Hematopoietic multipotent progenitor cell treated with erythropoietin and hydrocortisone succinate and interleukin-3 and kit ligand, for 8 days (in vitro differentiated cells): ENCODE measurements at places on chromosomes 5 and 9.

DNA sequence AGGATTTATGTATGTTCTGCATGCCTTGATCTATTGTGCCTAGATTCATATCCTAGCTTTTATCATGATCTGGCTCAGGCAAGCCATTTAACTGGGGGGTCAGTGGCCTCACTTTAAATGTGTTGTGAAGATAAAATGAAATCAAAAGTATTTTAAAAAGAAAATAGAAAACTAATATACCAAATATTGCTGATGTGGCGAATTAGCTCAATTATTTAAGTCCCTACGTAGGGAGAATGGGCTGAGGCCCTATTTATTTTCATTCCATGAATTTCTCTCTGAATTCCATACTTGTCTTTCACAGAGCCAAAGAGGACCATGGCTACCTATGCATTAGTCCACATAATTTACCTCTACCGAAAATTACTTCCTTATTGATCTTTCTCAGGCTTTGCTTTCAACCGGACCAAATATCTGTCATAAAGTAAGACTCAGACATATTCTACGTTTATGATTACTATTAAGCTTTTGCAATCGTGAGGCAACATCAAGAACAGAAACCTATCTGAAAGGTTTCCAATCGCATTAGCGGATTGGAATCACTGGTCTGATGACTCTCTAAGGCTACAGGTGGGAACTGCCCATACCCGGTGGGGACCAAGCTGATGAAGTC is 1.7 kb downstream of the MBLAC2 start:
- no peak for DNase-seq

- no peak for DNase-seq
These were observed 19.2 kb downstream of the BHMT start for GRCh38 chr5:79130781-79131180.

DNA sequence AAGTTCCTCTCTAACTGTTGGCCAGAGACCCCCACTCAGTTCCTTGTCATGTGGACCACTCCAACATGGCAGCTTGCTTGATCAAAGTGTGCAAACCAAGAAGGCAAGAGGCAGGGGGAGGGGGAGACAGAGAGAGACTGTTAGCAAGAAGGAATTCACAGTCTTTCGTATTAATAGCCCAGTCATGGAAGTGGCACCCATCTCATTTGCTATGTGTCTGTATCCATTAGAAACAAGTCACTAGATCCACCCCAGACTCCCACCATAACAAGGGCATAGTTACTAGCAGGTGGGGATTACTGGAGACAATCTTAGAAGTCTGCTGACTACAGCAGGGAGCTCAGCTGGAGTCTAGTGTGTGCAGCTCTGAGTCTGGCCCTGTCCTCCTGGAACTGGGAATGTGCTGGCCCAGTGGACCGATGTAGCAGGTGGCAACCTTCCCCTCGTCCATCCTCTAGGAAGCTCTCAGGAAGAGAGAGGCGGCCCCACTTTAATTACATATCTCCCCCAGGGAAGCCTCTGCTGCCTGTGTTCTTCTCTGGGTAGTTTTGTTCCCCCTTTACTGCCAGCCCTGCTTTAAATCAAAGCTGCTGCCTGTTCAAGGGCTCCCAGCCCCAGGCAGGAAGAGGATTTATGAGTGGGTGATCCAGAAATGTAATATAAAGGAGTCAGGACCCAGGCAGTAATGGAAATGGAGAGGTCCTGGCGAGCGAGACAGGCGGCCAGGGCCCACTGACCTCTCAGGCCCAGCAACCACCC is 47.8 kb upstream of the ALDH1B1 start:
- DNase-seq: no peak

DNA sequence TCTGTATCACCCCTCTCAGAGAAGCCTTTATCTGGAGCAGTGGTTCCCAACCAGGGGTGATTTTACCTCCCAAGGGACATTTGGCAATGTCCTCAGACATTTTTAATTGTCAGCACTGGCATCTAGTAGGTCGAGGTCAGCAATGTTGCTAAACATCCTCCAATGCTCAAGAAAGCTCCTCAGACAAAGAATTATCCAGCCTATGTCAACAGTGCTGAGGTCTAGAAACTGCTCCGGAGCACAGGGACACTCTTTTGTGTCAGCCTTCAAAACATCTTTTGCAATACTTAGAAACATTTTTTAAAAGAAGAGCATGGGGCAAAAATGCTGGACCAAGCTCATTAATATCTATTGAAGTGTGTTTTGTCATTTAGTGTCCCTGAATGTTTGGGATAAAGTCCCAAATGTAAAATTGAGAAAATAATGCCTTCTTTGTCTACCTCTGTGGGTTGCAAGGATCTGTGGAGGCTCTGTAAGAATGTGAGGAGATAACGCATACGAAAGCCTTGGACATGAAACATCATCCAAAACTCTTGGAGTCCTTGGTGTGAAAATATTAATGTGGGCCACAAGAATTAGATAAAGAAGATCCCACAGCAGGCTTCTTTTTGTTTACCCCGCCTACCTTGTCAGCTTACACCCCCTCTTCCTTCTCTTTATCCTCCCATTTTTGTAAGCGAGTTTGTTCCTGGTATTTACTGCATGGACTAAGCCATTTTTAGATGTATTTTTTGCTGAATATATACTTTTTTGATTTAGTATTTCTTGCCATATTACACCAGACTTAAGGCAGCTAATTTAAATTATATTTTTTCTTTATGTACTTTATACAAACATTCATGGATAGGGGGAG is 193.5 kb downstream of the CD180 start:
- DNase-seq: peak; percentile 66

GRCh38 chr9:93081081-93081529 is 14.9 kb upstream of the CARD19 start:
- no peak for DNase-seq

GRCh38 chr5:72518001-72518683 is 10.9 kb upstream of the ZNF366 start:
- DNase-seq: peak; percentile 1

- DNase-seq: no peak
These were observed 112.6 kb upstream of the NFIL3 start for GRCh38 chr9:91536211-91536691.

GRCh38 chr5:146151970-146152369 is 30.5 kb downstream of the LARS1 start:
- no peak for DNase-seq

DNA sequence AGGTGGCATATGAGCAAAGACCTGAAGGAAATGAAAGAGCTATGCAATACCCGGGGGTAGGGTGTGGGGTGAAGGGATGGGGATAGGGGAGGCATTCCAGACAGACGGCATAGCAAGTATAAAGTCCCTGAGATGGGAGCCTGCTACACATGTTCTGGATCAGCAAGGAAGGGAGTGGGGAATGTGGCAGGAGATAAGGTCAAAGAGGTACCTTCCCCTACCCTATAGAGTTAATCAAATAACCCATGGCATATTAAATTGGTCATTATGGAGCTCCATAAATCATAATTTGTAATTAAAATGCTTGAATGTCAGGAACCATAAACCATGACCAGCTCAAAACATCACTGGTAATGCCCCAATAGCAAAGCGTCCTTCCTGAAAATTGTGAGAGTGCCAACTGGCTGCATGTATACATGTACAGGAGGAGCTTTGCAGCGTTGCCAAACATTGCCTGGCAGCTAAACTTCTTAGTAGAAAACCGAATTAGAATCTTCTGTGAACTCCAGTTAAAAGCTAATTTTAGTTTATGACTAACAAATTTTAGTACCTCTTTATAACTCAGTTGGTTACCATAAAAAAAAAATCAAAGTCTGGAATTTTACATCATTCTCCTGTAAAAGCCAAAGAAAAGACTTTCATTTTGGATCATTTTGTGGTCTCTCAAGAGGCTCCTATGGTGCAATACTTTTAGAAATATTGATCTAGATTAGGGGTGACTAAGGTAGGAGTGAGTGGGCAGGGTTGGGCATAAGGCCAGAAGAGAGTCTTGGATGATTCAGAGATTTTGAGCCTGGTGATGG is 4.7 kb downstream of the DNAI1 start:
- DNase-seq: peak; percentile 30

- DNase-seq: no peak
These were observed 353.2 kb downstream of the CWC27 start for GRCh38 chr5:65121880-65122436.

DNA sequence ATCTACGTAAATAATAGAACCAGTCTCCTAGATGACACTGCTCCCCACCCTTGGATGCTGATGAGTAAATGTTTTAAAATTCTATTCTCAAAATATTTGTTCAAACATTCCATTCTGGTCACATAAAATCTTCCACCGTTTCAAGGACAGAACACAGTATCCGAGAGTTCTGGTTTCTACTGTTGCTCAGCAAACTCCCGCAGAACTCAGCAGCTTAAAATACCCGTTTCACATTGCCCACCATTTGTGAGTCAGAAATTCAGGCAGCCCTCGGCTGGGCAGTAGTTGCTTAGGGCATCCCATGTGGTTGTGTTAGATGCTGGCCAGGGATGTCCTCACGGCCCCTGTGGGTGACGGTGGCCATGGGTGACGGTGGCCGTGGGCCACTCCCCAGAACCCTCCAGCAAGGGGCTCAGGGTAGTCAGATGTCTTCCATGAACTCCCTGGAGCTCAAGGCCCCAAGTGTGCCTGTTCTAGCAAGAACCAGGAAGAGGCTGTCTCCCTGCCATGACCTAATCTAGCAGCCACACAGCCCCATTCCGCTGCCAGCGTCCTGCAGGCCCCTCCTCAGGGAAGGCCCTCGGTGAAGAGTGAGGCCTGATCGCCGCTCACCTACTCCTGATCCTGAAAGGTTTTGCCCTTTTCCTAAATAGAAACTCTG is 17.4 kb downstream of the MGAT1 start:
- DNase-seq: no peak

DNA sequence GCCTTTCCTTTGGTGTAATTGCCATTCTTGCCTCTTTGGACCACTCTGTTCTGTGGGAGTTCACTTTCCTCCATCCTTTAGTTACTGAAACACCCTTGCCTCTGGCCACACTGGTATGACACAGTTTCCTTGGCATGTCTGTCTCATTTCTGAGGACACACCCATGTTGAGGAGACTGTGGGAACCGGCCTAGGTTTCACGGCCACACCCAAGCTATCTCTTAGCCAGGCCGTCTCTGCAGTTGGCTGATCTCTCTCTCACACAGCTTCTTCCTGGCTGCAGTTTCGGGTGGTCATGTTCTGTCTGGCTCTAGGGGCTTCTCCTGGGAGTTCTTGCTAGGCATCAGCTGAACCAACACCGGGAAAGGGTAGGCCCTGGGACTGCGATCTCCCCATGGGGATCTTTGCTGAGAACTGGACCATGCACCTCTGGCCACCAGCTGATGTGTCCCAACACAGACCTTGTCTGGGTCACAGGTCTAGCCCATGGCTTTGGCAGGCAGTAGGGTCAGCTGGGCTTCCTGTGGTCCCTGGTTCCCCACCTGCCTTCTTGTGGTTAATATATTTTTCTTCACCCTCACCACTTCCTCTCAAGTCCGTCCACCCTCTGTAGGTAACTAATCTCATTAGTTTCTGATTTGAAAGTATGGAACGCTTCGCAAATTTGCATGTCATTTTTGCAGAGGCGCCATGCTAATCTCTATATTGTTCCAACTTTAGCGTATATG is 24.9 kb downstream of the ARHGEF37 start:
- peak; percentile 98 for DNase-seq

DNA sequence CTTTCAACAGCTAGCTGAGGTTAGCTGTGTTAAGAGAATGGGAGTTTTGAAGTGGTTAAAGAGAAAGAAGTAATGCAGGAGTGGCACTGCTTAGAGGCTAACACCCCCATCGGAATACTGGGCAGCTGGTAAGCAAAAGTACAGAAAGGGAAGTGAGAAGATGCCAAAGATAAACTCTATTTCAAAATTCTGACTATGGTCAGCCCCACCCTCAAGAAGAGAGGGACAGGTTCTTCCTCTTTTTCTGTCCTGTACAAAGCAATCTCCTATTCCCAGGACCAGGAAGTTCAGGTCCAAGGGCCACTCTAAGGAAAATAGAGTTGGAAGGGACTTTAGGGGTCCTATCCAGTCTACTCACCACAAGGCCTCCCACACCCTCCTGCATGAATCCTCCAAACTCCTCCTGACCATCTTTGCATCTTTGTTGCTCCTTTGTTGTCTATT is 45.9 kb upstream of the JAK2 start:
- peak; percentile 42 for DNase-seq

DNA sequence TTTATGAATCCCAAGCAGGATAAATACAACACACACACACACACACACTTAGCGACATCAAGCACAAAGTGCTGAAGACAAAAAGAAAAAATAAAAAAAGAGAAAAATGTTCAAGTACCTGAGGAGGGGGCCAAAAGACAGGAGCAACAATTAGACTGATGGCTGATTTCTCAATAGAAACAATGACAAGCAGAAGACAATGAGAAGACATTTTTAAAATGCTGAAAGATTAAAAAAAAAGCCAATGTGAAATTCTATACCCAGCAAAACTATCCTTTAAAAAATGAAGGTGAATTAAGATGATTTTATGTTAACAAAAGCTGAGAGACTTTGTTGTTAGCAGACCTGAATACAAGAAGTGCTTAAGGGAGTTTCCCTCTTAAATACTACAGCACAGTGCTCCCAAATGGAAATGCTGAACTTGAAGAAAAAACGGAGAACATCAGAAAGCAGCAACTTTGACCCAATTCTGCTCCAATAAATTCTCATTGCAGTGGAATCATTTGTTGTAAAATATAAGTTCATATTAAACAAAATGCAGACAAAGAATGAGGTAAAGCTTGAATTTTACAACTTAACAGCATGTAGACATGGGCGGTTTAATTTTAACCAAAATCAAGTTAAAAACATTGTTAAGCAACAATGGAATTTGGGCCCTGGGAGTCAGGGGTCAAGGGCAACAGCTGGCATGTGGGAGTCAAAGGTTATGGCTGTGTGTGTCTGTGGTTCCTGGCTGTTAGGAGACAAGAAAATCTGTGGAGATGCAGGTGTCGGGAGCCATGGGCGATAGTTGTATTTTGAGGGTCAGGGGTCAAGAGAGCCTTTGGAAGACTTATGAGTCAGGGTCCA is 776 bp upstream of the RANBP17 start:
- peak; percentile 1 for DNase-seq

DNA sequence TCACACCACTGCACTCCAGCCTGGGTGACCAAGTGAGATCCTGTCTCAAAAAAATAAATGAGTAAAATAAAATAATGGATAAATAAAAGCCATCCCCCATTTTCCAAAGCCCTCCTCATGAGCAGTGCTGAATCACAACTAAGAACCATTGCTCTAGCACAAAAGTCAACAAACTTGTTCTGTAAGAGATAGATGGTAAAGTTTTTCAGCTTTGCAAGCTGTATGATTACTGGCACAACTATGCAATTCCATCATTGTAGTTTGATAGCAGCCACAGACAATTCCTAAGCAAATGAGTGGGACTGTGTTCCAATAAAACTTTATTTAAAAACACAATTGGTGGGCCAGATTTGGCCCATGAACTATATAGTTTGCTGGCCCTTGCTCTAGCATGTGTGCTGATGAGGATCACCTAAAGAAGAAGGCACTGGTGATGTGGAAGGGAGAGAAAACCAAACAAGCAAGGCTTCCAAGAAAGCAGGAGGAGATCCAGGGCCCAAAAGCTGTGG is 64.6 kb downstream of the NEURL1B start:
- no peak for DNase-seq

GRCh38 chr9:7894231-7894630 is 94.7 kb upstream of the DMAC1 start:
- DNase-seq: no peak
